ENCODE measurements at places on chromosomes 13 and 19.

- DNase-seq: no peak
These were observed 11.3 kb downstream of the SH3GL1 start for GRCh38 chr19:4389064-4389375.

- DNase-seq: no peak
These were observed 429.0 kb downstream of the TSHZ3 start for GRCh38 chr19:30920222-30920621.

- DNase-seq: no peak
These were observed 24.2 kb downstream of the CEBPG start for GRCh38 chr19:33397536-33398360.

- no peak for DNase-seq
These were observed 401.1 kb upstream of the ZNF507 start for GRCh38 chr19:31944326-31944725.

GRCh38 chr19:48739404-48740163, 826 bp downstream of the RASIP1 start:
- no peak for DNase-seq

GRCh38 chr13:86562866-86563265, 763.6 kb upstream of the SLITRK6 start:
- DNase-seq: no peak

DNA sequence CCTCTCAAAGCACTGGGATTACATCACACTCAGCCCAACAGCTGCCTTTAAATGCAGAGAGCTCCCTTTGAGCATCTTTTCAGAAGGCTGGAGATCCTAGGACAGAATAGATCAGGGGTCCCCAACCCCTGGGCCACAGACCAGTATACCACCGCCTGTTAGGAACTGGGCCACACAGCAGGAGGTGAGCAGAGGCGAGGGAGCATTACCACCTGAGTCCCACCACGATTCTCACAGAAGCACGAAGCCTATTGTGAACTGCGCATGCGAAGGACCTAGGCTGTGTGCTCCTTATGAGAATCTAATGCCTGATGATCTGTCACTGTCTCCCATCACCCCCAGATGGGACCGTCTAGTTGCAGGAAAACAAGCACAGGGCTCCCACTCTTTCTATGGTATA, 2.2 kb upstream of the WTIP start:
- DNase-seq: no peak

DNA sequence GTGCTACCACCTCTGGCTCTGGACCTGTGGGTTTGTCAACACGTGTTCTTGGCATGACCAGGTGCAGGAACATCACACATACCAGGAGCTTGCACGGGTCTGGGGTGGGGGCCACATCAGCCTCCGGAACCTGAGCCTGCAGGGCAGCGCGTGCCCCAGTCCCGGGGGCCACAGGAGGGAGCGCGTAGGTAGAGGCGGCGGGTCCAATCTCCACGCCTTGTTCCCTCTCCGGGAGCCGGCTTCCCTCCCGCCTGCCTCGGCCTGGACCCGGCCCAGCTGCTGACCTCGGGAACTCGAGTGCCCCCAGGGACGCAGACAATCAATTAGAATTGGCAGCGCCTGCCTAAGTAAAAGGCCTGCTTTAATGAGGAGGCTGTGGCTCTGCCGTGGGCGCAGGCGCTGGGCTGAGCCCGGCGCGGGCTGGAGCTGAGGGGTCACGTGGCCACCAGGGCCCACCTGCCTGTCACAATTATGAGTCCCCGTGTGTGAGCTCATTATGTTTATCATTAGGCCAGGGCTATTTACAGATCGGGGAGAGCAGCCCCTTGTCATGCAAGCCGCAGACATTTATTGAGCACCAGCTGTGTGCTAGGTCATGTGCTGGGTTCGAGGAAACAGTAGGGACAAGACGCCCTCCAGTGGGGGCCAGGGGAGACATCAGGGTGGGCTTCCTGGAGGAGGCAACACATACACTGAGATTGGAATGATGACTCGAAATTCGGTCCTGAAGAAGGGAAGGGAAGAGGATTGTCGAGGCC, 32.2 kb upstream of the TNFAIP8L1 start:
- no peak for DNase-seq

GRCh38 chr13:24680258-24680920, at the start of gene ATP12A:
TSS of gene ATP12A (plus strand) at chr13:24680408. CDS start at chr13:24680744, 336 bp downstream.
- no peak for DNase-seq

- DNase-seq: no peak
These were observed 19.3 kb downstream of the CCNE1 start for GRCh38 chr19:29831041-29831548.

DNA sequence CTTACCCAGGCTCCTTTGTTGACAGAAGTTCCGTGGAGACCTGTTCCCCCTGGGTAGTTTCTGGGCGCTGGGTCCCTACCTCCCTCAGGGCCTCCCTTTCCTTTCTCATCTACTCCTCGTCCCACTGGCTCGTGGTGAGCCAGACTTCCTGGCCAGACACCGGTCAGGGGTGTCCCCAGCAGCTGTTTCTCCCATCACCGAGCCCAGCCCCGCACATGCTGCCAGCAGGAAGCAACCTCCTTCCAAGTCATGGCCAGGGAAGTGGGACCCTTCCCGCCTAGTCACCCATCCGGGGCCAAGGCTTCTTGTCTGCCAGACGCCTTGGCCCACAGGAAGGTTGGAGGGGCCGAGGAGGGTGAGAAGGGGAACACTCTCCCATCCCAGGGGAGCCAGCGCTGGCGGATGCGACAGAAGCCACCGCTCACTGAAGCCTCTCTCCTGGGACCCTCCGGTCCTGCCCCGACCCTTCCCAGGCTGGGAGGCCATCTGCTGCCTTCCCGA, 5.7 kb downstream of the PAK4 start:
- no peak for DNase-seq

DNA sequence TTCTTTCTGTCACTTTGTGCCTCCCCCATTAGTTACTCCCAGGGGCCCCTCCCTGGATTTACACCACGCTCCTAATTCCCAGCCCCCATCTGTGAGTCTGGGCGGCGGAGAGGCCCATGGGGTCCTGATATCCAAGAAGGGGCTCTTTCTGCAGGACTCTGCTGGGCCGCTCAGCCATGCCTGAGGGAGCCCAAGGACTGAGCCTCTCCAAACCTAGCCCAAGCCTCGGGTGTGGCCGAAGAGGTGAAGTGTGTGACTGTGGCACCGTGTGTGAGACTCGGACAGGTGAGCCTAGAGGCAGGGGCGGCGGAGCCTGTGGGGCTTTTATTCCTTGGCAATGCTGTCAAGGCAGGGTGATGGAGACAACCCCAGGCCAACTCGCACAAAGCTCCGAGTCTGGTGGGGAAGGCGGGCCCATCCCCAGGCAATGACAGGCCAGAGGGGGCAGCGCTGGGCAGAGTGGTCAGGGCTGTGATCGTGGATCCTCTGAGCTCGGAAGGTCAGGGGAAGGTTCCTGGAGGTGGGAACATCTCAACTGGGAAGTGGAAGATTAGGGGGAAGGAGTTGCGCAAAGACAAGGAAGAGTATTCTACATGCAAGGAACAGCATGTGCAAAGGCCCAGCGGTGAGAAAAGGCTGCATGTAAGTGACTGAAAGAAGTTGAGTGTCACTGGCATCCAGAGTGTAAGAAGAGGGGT, 1.6 kb downstream of the PLEKHG2 start:
- no peak for DNase-seq

DNA sequence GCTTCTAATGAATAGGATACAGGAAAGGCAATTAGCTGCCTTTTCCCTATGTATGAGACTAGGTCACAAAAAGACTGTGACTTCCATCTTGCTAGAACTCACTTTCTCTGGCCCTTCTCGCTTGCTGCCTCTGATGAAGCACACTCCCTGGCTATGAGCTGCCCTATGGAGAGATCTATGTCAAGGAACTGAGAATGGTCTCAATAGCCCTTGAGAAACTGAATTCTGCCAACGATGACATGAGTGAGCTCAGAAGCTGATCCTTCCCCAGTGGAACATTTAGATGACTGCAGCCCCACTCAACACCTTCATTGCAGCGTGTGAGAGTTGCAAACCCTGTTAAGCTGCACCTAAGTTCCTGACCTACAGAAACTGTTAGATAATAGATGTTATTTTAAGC, 309.8 kb downstream of the COG6 start:
- no peak for DNase-seq

- no peak for DNase-seq
These were observed 63.6 kb upstream of the KLF12 start for GRCh38 chr13:74197677-74198429.

GRCh38 chr19:47443331-47443730, 24.0 kb upstream of the MEIS3 start:
- no peak for DNase-seq

GRCh38 chr19:48698046-48698445, 2.3 kb downstream of the FUT2 start:
- peak; percentile 31 for DNase-seq

DNA sequence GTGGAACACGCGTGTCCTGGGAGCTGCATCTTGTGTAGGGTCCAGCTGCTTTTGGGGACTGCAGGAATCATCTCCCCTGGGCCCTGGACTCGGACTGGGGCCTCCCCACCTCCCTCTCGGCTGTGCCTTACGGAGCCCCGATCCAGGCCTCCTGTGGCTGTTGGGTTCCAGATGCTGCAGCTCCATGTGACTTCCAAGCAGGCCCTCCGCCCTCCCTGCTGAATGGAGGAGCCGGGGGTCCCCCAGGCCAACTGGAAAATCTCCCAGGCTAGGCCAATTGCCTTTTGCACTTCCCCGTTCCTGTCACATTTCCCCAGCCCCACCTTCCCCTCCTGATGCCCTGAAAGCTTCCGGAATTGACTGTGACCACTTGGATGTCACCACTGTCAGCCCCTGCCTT, 6.2 kb upstream of the PGLS start:
- no peak for DNase-seq

DNA sequence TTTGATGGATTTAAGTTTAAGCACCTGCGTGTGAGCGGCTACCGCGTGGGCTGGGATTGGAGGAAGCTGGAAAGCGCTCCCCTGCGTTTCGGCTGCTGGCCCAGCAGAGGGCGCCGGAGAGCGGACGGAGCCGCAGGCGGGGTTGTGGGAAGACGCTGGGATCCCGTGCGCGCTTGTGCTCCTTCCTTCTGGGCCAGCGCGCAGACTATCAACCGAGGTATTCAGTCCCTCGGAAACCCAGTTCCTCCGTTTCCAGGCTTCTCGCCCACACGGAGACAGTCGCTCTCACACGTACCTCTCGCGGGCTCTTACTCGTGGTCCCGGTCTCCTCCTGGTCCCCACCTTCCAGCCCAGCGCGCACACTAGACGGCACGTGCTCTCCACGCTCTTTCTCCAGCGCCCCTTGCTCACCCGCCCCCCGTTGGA, 28.8 kb downstream of the EPN1 start:
- DNase-seq: no peak

DNA sequence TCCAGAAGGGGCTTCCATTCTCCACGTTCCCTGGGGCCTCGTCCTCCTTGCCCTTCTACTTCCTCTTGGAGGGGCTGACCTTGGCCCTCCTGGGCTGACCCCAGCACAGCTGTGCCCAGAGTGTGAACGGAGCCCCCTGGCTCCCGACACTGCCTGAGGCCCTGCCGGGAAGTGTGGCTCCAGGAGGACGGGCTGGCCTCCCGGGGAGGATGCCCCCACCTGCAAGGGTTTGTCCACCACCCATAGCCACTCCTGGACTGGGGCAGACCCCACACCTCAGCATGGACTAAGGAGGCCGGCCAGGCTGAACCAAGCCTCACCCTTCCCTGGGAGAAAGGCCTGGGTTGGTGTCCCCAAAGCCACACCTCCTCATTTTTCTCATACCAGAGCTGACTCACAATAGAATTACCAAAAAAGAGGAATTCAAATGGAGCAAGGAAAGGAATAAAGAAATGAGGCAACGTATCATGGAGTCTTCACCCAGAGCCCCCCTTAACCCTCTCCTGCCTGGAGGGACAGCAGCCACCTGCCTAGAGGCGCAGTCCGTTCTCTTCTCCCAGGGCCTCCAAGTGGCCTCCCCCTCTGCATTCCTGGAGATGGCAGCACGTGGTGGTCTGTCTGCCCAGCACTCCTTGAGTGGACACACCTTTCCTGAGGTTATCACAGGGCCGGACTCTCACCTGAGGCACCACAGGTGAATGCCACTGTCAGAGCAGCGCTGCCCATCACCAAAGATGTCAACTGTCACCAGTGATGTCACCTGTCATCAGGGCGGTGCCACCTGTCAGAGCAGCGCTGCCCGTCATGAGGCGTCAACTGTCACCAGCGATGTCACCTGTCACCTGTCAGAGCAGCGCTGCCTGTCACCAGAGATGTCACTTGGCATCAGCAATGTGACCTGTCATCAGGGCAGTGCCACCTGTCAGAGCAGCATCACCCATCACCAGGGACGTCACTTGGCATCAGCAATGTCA, 3.1 kb upstream of the C13orf46 start:
- DNase-seq: no peak

DNA sequence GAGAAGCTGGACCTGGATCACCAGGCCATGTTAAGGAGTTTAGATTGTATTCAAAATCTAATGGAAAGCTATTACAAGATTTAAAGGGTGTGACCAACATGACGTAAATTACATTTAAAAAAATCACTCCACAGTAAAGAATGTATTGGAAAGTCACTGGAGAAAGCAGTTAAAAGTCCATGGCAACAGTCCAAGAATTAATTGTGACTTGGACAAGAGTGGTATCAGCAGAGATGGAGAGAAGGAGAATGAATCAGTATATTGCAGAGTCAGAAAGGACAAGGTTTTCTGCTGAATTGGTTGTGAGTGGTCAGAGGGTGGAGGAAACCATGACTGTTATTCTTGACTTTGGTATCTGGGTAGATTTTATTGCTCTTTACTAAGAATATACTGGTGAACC, 535.1 kb upstream of the SLITRK1 start:
- DNase-seq: no peak

- DNase-seq: no peak
These were observed 5.4 kb downstream of the MADCAM1 start for GRCh38 chr19:501646-502045.

DNA sequence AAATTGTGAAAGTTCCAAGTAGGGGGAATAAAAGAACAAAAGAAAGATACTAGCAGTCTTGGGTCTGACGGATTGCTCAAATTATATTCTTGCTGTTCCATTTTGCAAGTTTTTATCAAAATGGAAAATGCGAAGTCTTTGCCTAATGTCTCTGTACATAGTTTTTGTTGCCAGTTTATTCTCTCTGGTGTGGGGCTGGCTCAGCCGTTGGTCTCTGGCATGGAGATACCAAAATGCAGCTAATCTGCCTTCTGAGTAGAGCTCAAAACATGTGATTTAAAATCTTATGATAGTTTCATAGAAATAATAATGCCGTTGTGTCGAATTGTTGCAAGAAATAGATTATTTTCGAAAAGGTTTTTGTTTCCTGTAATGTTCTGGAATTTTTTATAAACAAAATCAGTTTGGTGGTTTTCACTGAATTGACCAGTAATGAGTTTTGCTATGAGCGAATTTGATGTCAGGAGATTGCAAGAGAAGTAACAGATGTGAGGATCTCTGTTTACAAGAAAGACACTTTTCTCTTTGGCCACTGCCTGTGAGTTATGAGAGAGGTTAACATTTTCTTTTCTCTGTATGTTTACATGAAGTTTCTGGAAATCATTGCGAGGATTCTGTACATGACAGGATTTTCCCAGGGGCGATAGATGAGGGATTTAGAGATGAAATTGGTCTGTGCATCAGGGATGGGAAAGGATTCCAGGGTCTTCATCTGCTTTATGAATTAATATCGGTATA, 147.0 kb downstream of the DCT start:
- DNase-seq: no peak

Data from Kasumi-1 (cell line).